Dermis microvascular lymphatic vessel endothelial cell (primary cell): ENCODE measurements at places on chromosomes 7 and 10. TPM values are rescaled to one million over a fixed set of nuclear protein-coding genes. Genes with fewer than 3 reads are reported as not detected.

The LIMK1 gene
- 13.9 and 18.7 TPM in 2 replicates for total RNA-seq

The FAM180A gene
- total RNA-seq: not detected in 2 replicates

The AGMO gene
- 0.51 and 1.4 TPM in 2 replicates for total RNA-seq

The NPFFR1 gene
- not detected in 2 replicates for total RNA-seq

The CCDC172 gene
- not detected in 2 replicates for total RNA-seq

The SUN1 gene
- 132 and 134 TPM in 2 replicates for total RNA-seq

- no peak for DNase-seq
Measured at GRCh38 chr7:23864973-23865372, 155.0 kb downstream of the STK31 start.

DNA sequence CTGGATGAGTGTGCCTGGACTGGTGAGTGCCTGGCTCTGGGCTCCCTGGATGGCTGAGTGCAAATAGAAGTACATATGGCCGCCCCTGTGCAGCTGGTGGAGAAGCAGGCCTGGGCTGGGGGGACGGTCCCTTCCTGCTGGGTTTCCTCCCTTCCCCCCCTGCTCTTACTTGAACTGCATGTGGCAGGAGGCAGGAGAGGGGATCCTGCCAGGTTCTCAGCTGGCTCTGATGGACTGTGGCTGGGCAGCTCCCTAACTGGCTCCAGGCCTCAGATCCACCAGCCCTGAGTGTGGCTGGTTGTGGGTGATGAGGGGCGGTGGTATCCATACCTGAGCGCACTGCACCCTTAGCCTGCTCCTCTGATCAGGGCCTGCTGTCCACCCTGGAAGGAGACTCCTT, 26.9 kb downstream of the ADCY1 start:
- no peak for DNase-seq

- no peak for DNase-seq
Measured at GRCh38 chr10:33794460-33794859, 460.0 kb upstream of the NRP1 start.

GRCh38 chr7:120732256-120732655, 125.7 kb downstream of the TSPAN12 start:
- no peak for DNase-seq

DNA sequence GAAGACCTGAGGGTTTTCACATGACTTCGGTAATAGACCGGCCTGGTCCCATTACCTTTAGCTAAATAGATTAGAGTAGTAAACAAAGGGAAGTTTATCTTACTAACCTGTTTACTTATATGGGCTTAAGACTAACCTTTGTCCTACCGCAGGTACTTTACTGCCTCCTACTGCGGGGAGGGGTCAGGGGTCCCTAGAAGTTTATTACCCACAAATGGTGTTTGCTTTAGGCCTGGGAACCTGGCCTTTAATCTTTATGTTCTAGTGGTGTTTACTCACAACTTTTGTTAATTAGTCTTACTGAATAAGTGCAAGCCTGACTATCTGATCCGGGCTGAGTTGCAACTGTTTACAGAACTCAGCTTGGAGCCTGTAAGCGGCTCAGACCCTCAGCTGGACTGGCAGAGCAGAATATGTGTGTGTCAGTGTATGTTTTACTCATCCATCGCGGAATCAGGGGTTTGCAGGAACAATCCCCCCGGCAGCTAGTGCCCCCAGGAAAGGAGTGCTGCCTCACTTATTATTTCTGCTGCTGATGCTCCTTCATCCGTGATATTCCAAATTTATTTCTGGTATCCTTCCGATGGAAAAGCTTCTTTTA, 578.9 kb upstream of the SEMA3D start:
- DNase-seq: no peak

DNA sequence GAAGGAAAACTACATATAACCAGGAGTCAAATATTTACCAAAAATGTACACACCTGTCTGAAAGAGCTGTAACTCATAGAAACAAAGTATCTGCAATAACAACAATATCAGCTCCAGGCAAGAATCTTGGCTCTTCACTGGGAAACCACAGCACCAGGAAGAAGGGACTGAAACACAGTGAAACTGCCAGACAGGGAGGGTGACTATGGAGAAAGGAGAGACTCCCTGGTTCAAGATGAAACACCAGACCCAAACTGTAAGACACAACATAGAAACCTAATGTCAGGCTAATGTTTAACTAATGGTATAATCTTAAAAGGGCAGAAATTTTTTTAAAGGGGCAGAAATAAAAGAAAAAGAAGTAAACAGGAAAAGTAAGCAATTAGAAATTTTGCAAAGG, 11.5 kb upstream of the TAS2R39 start:
- no peak for DNase-seq

The COL17A1 gene
- 0.25 and 0.90 TPM in 2 replicates for total RNA-seq

The PKD2L1 gene
- not detected in 2 replicates for total RNA-seq

- DNase-seq: no peak
Measured at GRCh38 chr10:112959207-112959838, 9.3 kb downstream of the TCF7L2 start.

DNA sequence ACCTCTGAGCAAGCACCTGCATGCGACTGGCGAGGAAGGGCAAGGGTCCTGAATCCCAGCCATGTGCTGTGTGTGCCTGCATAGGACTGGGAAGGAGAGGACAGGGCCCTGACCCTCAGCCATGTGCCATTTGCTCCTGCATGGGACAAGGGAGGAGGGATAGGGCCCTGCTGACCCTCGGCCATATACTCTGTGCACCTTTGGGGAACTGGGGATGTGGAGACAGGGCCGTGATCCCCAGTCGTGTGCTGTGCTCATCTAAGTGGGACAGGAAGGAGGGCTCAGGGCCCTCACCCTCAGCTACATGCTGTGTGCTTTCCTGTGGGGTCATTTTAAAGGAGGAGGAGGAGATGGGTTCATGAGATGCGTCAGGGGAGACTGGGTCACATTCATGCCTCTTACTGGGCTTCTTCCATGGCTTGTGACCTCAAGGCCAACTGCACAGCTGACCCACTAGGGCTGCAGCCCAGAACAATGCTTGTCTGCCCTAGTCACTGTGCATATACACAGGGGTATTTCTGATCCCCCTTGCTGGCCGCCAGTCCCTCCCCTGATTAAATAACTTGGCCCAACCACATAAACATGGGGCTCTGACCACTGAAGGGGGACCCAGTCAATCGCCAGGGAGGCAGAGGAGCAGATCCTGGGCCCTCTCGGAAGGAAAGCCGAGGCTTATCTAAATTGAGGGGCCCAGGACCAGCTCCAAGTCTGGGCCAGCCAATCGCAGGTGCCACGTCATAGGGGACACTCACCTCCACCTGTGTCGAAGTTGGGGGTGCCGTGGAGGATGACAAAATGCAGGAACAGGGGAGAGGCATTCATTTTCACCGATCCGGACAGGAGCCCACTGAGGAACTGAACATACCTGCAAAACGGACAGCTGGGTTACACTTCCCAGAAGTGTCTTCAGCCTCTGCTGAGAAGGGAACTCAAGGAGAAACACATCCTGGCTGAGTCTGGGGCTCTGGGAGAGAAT, 167.3 kb downstream of the TNS3 start:
- DNase-seq: no peak

The PHTF2 gene
- total RNA-seq: 10.5 and 15.7 TPM in 2 replicates

The ITGB8 gene
- 2.2 and 5.1 TPM in 2 replicates for total RNA-seq

DNA sequence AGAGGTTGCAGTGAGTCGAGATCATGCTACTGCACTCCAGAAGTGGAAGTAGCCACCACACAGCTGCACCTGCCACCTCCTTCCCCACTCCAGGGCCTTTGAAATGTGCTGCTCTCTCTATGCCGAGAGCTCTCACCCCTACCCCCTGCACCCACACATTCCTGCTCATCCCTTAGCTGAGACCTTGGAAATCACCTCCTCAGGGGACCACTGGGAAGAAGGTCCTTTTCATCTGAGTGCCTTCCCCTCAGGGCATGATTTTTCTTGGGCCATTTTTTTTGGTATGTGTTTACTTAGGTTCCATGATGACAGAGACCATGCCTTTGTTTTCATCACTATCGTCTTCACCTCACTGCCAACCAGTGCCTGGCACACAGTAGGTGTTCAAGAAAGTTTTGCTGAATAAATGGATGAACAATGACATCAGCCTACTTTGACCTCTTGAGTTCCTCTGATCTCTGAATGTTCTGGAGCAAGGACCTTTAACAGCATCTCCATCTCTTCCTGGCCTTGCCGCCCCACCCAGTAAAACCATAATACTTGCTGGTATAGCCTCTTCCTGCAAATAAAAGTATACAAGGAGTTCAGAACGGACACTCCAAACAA, 166.6 kb upstream of the KLF14 start:
- no peak for DNase-seq

The INPP5A gene
- 20.9 and 22.3 TPM in 2 replicates for total RNA-seq

The GRM3 gene
- total RNA-seq: not detected in 2 replicates

DNA sequence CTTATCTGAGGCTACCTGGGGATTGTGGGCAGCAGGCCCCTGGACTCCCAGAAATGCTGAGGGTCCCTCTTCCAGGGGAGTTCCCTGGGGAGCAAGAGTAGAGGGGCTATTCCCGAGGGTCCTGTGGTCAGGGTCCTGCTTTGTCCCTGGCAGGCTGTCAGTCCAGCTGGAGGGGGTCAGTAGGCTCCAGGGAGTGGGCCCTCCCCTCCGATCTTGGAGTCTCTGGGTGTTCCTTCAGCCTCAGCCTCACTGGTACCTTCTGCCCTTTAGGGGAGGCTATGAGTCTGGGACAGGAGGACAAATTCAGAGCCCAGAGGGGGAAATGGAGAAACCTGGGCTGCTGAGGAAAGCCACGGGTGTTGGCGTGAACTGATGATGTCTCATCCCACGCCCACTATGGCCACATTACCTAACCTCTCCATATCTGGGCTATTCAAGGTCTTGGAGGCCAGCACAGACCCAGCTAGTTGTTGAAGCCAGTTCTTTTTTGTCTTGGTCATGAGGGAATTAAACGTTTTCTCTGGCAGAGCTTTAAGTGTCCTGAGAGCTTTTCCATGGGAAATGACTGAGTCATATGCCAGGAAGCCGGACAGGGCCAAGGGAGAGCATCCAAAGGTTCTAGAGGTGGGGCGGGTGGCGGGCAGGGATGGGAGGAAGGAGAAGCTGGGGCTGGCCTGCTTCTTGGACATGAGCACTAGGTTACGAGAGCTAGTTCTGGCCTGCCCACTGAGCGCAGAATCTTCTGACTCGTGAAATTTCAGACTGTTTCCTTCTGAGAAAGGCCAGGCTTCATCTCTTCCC, 6.2 kb downstream of the CALHM2 start:
- peak; percentile 30 for DNase-seq

The OIT3 gene
- total RNA-seq: under 0.01 and 0.13 TPM in 2 replicates

The TEX47 gene
- not detected in 2 replicates for total RNA-seq

- DNase-seq: no peak
Measured at GRCh38 chr7:111074071-111074747, 16.7 kb upstream of the LRRN3 start.

The TACR2 gene
- total RNA-seq: under 0.01 and 0.63 TPM in 2 replicates

GRCh38 chr7:188174-188573, 4.2 kb upstream of the FAM20C start:
- no peak for DNase-seq

DNA sequence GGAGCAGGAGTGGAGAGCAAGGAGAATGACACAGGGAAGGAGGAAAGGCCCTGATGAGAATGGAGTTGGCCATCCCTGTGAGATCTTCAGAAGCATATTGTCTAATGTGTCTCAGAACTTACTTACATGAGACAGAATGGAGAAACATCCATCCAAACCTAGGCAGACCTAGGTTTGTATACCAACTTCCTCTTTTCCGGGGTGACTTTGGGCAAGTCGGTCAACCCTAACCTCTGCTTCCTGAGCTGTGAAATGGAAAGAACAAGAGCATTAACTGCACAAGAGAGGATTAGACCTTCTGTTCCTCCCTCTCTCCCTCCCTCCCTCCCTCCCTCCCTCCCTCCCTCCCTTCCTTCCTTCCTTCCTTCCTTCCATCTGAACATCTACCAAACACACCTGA, 4.5 kb downstream of the GHRHR start:
- no peak for DNase-seq

GRCh38 chr7:141663081-141663849, 38.7 kb downstream of the DENND11 start:
- DNase-seq: peak; percentile 44

DNA sequence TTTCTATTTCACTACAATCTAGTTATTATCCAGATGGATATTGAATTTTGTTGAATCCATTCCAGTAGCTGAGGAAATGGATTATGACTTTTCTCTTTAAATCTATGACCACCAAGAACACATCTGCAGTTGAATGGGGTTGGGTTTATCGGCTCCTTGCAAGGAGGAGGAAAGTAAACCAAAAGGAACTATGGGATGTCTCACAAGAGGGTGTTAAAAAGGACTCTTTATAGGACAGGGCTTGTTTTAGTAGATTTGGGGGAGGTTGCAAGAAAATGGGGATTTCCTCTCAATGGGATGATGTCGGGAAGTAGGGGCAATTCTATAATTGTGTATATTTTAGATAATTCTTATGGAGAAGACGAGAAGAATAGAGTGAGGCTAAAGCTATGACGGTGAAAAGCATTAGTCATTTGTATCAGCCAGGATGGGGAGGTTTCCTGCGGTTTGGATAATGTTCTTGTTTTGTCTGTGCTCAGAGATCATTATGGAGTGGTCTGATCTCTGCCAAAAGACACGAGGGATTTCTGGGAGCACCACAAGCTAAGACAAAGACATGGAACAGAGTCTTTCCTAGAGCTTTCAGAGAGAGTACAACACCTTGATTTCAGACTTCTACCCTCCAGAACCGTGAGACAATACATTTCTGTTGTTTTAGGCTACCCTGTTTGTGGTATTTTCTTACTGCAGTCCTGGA, 5.3 kb upstream of the LRRC61 start:
- peak; percentile 32 for DNase-seq

The FBXO24 gene
- 0.13 and 0.25 TPM in 2 replicates for total RNA-seq
